Nephron progenitor cell (in vitro differentiated cells): ENCODE measurements at places on chromosomes 11 and 22.

- DNase-seq, result peak; percentile 48
Measured at GRCh38 chr11:2186669-2187279, 15.2 kb upstream of the TH start.

GRCh38 chr11:73977856-73978519 lies 4.7 kb downstream of the UCP2 start:
- DNase-seq, result no peak

GRCh38 chr22:20413217-20414058 lies 19.5 kb downstream of the ZNF74 start:
- no peak for DNase-seq

DNA sequence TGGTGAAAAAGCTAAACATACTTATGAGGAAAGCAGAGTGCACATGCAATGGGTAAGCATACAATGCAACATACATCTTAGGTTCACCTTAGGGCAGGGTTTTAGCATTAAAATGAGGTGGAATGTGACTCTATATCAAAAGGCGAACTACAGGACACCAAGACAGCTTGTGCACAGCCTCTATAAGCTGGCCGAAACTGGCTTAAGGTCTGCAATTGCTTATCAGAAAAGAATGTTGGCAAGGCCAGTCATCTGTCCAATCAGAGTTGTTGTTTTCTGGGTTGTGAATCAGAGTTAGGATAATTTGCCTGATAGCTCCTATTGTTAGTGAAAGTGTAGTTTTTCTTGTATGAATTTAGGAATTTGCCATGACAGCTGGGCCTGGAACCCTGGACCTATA lies 76.5 kb downstream of the LRRC4C start:
- no peak for DNase-seq

GRCh38 chr11:126317756-126318573 lies 14.1 kb downstream of the DCPS start:
- DNase-seq, result no peak

GRCh38 chr11:56509439-56509838 lies 18.3 kb upstream of the OR5M8 start:
- DNase-seq, result no peak

- DNase-seq, result no peak
Measured at GRCh38 chr11:126473269-126473668, 117.8 kb downstream of the ST3GAL4 start.

- no peak for DNase-seq
Measured at GRCh38 chr11:71472941-71473792, 20.2 kb downstream of the NADSYN1 start.

GRCh38 chr11:706439-706956 lies 467 bp downstream of the EPS8L2 start:
- DNase-seq, result no peak

GRCh38 chr11:2922655-2923054 lies 6.6 kb downstream of the PHLDA2 start:
- no peak for DNase-seq

DNA sequence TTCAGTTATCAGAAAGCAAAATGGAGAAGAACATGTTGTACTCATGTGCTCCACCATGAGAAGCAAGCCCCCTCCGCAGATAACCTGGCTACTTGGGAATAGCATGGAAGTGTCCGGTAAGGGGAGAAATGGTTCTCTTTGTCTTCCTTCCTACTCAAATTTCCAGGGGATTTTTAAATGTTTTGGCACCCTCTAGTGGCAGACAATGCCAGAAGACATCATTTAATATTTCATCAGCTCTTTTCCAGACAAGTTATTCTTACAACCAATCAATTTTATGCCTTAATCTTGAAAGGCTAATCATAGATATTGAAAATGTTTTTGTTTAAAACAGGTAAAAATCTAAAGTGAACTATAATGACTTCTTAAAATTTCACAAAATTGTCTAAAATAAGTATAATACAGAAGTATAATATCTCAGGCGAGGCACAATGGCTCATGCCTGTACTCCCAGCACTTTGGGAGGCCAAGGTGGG lies 15.7 kb downstream of the CRTAM start:
- peak; percentile 58 for DNase-seq

GRCh38 chr11:29914203-29914930 lies 102.5 kb downstream of the KCNA4 start:
- no peak for DNase-seq

DNA sequence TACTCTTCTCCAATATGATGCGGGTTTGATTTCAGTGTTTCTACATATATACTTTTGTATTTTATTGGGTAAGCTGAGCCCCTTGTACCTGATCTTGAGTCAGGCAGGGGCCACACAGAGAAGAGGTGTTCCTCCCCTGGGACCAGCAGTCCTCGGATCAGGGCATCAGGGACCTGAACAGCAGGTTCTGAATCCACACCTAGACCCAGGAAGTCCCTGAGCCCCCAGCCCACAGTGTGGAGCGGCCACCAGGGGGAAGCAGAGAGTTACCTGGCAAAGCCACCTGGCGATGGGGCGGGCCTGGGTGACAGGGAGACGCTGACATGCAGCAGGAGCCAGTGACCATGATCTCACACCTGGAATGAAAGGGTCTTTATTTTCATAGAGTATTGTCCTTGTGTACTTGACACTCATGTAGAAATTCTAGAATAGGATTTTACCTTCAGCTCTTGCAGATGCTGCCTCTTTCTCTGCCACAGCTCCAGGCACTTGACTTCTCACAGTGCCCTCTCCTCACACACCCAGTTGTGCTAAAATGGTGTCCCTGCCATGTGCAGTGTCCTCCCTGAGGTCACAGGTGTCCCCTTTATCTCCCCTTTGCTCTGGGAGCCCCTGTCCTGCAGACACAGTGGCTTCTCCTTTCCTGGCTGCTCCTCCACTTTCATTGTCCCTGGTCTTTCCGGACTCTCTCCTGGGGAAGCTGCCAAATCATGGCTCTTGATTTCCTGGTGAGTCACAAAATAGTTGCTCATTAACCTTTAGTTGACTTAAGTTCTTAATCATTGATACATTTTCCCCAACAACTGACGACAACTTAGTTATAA lies 48.5 kb downstream of the GGTLC2 start:
- DNase-seq, result peak; percentile 73

GRCh38 chr11:132744771-132745170 lies 787.5 kb downstream of the OPCML start:
- DNase-seq, result no peak

DNA sequence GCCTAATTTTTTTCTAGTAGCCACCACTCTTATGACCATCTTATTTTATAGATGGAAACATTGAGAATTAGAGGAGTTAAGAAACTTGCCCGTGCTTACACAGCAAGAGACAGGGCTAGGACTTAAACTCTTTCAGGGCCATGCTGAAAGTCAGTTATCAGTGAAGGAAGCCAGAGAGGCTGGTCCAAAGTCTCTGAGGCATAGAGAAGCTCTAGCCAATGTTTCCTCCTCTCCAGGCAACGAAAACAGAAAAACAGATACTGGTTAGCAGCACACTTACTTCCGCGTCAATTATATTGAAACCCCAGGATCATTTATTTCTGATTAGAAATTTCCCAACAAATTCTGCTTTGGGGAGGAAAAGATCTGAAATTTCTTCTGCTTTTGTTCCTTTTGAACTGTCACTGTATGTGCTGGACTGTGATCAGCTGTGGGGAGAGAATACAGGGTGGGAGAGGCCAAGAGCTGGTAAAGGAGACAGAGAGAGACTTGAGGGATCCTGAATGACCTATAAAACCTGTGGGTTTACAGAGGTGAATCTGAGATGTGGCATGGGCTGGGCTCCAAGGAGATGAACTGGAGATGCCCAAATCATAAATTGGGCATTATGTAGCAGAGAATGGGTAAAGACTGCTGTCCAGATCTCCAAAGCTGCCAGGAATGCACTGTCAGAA lies 37.5 kb upstream of the CAPRIN1 start:
- no peak for DNase-seq

GRCh38 chr11:67507242-67507863 lies 609 bp downstream of the CDK2AP2 start:
- no peak for DNase-seq

GRCh38 chr11:61694946-61695706 lies 14.9 kb downstream of the DAGLA start:
- no peak for DNase-seq

DNA sequence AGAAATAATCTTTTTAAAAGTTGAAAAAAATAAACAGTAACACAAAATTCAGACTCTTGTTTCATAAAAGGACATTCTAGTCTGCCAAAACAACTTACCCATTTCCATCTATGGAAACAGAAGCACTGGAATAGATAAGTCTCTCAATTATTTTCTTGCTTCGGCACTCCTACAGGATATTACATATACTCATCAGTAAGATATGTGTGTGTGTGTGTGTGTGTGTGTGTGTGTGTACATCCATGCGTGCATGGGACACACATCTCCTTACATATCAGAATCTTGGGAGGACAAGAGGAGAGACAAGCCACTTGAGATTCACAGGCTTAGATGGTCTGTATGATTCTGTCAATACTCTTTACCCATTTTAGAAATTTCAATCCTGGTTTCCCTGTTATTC lies 144.6 kb downstream of the ATG16L2 start:
- DNase-seq, result no peak

GRCh38 chr11:113198972-113199661 lies 115.3 kb upstream of the TTC12 start:
- DNase-seq, result no peak

GRCh38 chr11:9253086-9253485 lies 12.1 kb downstream of the DENND5A start:
- DNase-seq, result no peak

DNA sequence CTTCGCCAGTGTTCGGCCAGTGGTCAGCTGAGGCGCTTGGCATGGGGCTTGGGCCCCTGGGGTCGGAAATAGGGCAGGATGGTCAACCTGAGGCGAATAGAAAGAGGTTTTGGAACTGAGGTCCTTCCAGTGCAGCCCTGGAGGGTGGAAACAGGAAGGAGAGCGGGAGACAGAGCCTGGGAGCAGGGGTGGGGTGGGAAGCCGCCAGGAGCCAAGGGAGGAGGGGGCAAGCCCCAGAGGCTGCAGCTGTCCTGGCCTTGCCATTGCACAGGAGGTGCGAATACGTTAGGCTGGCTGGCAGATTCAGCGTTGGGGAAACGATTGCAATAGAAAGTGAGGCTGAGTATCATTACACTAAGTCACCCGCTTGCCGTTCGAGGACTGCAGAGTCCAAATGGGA lies 13.9 kb upstream of the KCTD17 start:
- no peak for DNase-seq

- DNase-seq, result no peak
Measured at GRCh38 chr11:77200351-77201268, 72.6 kb downstream of the MYO7A start.

- no peak for DNase-seq
Measured at GRCh38 chr22:35479359-35479758, 61.3 kb upstream of the RASD2 start.

GRCh38 chr22:47810505-47811500 lies 1048.4 kb downstream of the TBC1D22A start:
- no peak for DNase-seq

DNA sequence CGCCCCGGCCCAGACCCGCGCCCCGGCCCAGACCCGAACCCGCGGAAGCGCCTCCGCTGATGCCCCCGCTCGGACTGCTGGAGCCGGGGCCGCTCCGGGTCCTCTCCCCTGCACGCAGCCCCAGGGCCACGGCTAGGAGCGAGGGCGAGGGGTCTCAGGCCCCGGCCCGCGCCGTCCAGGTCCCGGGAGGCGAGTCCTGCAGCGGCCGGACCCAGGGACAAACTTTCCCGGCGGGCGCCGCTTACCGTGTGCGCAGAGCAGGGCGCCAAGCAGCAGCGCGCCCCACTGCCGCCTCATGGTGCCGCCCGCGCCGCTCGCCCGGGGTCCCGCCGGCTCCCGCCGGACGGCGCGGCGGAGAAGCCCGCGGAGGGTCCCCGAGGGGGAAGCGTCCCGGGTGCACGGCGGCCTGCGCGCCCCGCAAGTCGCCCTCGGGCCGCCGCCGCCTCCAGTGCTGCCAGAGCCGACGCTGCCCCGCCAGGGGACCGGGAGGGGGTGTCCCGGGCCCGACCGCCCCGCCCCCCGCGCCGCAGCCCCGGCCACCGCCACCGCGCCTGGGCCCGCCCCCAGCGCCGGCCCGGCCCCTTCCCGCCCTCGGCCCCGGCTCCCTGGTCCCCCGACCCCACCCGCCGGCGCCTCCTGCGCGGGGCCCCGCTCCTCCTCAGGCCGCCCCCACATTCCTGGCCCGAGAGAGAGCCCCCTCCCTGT lies at the start of gene LRP4:
Gene LRP4 (minus strand): TSS at position 468 of the 705 bp plus-strand sequence. CDS start 171 bp downstream, at position 297.
- DNase-seq, result peak; percentile 86

DNA sequence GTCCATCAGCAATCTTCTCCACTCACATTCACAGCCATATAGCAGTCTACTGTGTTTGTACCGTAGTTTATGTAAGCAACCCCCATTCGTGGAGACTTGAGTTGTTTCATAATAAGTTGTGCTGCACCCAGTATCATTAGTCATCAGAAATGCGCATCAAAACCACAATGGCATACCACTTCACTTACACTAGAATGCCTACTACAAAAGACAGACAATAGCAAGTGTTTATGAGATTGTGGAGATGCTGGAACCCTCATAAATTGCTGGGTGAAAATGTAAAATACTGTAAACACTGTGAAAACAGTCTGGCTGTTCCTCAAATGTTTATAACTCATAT lies 133.3 kb downstream of the ATXN10 start:
- DNase-seq, result no peak

DNA sequence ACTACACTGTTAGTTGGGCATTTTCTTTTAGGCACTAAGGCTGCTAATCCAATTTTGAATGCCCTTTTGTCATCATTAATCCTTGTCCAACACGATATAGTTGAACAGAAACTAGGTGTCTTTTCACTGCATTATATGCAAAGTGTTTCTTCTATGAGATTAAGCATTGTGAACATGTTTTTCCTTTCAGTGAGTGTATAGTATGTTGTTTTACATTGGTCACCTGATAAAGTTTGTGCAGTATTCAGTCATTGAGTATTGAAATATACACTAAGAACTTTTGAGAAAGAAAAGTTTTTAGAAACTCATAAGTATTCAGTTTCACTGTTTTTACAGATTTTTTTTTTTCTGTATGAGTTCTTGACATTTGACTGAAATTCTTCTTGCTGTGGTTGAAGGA lies 59.0 kb downstream of the ZC3H12C start:
- no peak for DNase-seq

DNA sequence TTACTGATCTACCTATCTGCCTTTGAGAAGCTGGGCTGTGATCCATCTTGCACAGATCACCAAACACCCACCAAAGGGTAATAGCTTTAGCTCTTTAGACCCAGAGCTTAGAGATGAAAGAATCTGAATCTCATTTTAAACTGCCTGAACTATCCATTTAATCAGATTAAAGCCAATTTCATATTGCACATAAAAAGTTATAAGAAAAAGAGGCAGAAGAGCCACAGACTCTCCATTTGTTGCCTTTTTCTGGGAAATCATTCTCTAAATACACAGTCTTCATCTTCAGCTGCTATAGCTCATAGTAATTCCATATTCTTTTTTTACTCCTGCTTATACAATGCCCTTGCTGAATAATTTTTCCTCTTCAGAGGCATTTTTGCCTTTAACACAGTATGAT lies 271.2 kb downstream of the DLG2 start:
- DNase-seq, result no peak

DNA sequence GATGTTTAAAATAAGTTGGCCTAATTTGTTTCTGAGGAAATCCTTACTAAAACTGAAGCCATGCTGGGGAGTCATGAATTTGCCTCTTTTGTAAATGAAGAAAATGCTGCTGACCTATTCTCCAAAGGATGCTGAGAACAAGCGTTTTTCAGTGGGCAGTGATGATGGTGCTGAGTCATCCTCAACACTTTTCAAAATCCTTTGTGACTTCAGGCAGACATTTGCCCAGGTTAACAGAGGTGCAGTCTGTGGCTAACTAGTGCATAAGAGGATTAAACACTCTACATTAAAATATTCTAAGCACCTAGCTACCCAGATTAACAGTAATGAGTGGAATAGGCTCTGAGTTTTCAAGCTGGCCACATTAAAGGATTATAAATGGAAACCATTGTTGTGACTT lies 509.0 kb downstream of the DLG2 start:
- DNase-seq, result no peak
